EH (cell line): ENCODE measurements at places on chromosomes 1 and 21.

GRCh38 chr1:60936163-60936562 is 146.2 kb upstream of the NFIA start:
- no peak for DNase-seq

DNA sequence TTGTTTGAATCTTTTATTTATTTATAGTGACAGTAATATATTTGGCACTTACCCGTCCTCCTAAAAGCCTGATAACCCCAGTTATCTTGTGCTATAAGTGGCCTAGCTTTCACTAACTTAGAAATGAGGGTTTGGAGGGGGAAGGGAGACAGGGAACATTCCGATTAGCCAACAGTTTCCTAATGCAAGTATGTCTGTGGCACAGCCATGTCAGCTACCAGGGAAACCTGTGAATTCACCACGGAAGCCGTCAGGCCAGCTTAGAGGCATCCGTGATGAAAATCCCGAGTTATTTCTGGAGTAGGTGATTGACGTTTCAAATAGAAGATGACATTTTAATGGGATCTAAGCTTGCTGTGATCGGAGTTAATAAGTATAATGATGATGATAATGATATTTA is 39.4 kb upstream of the BCL10 start:
- peak; percentile 56 for DNase-seq

GRCh38 chr21:15140321-15141019 is 75.7 kb upstream of the NRIP1 start:
- no peak for DNase-seq

DNA sequence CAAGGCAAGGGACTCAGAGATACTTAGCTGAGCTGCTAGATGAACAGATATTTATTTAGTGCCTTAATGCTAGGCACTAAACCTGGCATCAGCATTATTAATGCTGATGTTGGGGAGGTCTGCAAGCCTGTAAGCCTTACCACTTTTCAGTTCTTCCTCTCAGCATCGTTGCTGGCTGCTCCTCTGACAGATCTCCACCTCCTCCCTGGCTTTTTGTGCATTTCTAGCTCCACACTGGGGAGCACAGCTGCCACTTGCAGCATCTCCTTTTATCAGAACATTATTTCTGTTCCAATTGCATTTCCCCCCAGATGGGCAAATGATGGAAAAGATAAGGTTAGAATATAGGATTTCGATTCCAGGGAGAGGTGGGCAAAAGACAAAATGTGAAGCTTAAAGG is 34.8 kb downstream of the CACNA1E start:
- no peak for DNase-seq

- DNase-seq = no peak
Observed at GRCh38 chr1:169325117-169325516, 42.5 kb downstream of the NME7 start.

GRCh38 chr1:19066874-19067181 is 110.4 kb upstream of the IFFO2 start:
- no peak for DNase-seq

GRCh38 chr21:42393443-42393950 is 2.4 kb downstream of the TMPRSS3 start:
- DNase-seq = no peak

DNA sequence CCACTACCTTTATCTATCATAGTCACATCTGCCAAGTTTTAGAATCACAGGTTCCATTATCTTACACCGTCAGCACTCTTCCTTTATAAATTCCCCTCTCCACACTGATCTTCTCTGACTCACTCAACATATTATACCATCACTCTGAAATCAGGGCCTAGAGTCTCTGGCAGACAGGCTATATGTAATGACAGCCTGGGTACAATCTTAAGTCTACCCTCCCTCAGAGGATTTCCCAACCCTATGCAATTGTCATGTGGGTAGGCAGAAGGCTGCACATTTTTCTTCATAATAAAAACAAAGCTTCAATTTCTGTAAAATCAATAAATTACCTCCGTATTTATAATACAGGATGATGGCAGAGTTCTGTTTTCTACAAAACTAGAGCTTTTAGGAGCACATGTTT is 138.0 kb downstream of the RERE start:
- no peak for DNase-seq

DNA sequence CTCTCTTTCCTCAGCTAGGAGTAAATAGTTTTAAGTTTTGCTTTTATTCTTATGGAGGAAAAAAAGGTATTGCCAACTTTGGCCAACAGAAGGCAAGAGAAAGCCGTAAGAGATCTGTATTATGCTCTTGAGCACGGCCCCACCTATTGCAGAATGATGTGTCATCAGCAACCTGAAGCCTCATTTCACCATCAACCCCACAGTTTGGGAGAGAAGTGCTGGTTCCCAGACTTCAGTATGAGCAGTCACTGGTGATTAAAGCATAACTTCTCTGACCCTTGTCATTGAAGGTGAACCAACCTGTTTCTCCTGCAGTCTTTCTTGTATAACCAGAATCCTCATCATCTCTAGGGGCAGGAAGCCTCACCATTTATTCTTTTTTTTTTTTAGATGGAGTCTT is 100.2 kb downstream of the SIPA1L2 start:
- DNase-seq = no peak
